Fibroblast of villous mesenchyme (primary cell): ENCODE measurements at places on chromosomes 6 and 20. TPM values are rescaled to one million over a fixed set of nuclear protein-coding genes. Genes with fewer than 3 reads are reported as not detected.

- no peak for DNase-seq
These were observed 161.2 kb downstream of the SYNDIG1 start for GRCh38 chr20:24630486-24631172.

LRRN4 gene
- under 0.01 TPM in 1 of 2 replicates, not detected in the other for total RNA-seq

GRCh38 chr6:39074486-39074885 is 25.9 kb downstream of the GLP1R start:
- DNase-seq, result no peak

- no peak for DNase-seq
These were observed 48.4 kb downstream of the LYRM2 start for GRCh38 chr6:89590133-89590532.

KCNG1 gene
- 3.0 and 22.9 TPM in 2 replicates for total RNA-seq

DNA sequence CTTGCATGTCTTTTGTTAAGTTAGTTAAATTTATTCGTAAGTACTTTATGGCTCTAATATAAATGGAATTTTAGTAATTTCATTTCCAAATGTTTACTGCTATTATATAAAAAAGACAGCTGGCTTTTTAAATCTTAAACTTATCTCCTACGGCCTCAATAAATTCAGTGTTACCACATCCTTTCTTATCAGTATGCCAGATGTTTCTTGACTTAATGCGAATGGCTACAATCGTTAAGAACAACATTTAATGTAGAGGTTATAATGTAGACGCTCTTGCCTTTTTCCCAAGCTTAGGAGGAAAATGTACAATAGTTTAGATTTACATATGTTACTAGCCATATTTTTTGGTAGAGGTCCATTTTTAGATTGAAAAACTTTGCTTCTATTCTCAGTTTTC is 659.4 kb downstream of the TENT5A start:
- peak; percentile 64 for DNase-seq

- no peak for DNase-seq
These were observed 401.2 kb downstream of the THBS2 start for GRCh38 chr6:168852376-168852884.

GRCh38 chr6:33192105-33192646 is at the start of gene COL11A2:
TSS of gene COL11A2 (minus strand) at chr6:33192467. CDS start at chr6:33192240, 227 bp downstream.
- DNase-seq, result no peak

DNA sequence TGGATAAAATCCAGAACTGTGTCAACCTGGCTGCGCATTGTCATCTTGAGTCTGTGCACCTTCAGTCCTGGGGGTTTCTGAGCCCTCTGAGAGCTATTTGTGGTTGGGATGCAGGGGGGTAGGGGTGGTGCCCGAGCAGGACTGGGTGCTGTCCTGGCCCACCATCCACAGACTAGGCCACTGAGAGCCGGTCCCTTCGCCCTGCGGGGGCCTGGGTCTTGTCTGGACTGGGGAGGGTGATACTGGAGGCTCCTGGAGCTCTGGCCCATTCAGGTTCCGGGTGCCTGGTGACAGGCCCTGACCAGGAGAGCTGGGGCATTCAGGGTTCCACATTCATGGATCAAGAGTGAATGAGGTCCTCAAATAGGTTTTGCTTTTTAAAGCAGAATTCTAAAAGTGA is 20.9 kb downstream of the SPDEF start:
- DNase-seq, result no peak

DNA sequence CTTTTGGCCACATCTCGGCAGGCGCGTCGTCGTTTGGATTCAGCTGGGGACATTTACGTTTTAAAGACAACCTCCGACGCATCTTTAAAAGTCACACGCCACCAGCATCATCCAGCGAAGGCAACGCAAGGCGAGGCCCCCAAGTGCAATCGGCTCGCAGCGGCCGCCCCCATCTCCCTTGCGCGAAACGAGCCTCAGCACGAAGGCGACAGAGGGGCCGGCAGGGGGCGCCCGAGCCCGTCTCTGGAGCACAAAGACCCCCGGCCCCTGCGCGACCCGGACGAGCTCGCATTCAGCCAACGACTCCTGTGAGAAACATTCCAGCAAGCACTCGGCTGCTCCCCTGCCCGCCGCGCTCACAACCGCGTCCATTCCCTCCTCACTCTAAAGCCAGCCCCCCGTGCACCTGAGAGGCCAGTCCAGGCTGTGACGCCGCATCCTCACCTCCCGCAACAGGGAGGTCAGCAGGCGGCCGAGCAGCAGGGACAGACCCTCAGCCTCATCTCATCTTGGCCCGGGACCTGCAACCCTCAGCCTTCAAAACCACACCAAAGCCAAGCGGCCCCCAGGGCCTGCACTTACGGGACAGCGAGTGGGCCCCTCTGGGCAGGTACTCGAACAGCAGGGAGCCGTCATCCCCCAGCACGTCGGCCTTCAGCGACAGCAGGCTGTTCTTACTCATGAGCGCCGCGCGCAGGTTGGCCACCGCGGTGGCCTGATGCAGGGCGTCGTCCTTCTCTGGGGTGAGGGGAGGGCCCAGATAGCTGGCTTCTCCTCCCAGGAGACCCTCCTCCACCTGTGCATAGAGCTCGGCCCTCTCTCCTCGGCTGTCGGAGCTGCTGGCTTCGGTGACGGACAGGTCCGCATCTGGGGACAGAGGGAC is 35.8 kb downstream of the SLC2A4RG start:
- DNase-seq, result peak; percentile 27

DNA sequence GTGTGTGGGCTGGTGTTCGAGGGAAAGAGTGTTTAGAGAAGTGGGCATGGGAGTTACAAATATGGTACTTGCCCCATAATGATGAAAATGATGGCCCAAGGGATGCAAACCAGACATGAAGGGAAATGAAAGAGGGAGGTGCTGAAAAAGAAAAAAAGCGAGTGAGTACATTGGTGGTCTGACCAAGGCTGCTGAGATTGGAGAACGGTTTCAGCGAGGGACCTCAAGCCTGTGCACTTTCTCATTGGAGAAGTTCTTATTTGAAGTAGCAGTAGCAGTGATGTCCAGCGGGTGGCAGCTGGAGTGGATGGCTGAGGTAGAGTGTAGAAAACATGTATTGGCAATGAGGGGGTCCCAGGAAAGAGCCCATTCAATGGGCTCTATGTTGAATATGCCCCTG is 54.8 kb downstream of the TNFAIP3 start:
- DNase-seq, result no peak

MAP1LC3A gene
- total RNA-seq, result 13.4 and 17.1 TPM in 2 replicates

DNA sequence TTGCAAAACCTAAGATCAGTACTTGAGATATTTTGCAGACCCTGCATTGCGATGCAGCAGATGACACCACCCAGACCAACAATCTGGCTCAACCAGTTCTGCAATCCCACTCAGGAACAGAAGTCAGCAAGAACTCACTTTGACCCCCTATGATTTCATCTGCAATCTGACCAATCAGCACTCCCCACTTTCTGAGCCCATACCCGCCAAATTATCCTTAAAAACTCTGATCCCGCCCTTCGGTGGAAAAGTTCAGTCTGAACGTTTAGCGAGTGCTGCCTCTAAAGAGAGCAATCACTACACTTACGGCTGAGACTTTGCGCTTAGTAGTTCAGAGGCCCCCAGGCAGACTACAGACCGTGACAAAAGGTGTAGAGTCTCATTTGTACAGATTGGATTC is 17.3 kb upstream of the KIAA1586 start:
- peak; percentile 24 for DNase-seq

SLPI gene
- total RNA-seq, result not detected in 2 replicates

CD40 gene
- total RNA-seq, result 0.43 and 0.97 TPM in 2 replicates

DNA sequence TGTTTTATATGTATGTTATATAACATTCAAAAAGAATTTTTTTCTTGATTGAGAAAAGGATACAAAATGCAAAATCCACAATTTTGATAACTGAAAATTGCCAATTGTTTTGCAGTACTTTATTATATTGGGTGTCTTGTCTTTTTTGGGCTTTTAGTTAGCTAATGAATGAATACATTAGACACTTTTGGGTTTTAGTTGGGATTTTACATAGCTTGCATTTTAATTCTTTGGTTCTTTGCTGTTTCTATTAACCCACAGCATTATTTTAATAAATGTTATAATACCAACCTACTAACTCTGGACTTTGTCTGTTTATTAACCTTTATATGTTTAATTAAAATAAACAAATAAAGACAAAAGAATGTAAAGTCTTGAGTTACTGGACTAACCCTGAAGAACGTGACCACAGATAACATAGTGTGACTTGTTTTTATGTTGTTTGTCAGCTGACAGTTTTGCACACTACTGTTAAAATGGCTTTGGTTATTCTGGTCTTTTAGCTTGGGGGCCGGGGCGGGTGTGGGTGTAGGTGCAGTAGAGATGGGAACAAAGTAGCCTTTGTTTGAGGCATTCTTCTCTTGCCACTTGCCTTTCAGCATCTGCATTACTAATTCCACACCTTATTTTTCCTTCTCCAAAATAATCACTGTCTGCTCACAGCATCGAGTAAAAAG is 159.1 kb downstream of the QKI start:
- DNase-seq, result no peak

GRCh38 chr6:135056632-135057031 is 2.0 kb upstream of the HBS1L start:
- DNase-seq, result no peak

XKR7 gene
- total RNA-seq, result not detected in 2 replicates

ULBP2 gene
- 4.5 and 6.9 TPM in 2 replicates for total RNA-seq

SLC22A1 gene
- 0.32 and 0.86 TPM in 2 replicates for total RNA-seq

GRCh38 chr6:41558033-41558807 is 12.0 kb downstream of the FOXP4 start:
- DNase-seq, result no peak

TPD52L1 gene
- total RNA-seq, result 9.7 and 9.9 TPM in 2 replicates

DNA sequence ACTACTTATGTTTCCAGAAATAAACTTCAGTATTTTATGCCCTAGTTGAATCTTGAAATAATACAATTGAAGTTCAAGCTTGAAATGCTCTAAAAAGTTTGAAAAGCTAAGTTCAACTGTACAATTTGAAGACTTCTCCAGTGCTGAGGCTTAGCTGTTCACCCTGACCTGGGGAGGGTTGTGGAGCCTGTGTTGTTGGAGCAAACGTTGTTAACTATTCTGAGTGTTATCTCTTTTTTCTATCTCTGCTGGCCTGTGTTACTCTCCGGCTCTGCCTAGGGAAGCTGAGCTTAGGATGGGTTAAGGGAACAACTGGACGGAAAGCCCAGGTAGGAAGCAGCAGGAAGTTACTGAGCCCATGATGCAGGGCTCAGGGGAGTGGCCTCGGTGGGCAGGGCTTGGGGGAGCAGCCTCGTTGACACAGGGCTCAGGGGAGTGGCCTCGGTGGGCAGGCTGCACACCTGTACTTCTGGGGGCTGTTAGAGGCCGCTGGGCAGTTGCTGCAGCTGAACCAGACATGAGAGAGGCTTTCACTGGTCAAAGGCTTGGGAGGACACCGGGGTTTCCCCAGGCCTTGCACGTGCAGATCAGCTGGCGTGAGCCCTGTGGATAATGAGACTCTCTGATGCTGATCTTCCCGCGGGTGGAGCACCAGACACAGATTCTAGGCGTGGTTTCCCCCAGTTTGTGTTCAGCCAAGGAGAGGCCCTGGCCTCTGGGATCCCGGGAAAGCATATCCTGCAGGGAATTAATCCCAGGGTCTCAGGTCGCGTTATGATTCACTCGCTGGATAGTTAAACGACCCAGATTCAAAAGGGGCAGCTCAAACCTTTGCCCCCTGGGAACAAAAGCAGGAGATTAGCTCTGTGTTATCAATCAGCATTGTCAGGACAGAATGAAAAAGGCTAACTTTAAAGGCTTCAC is 58.9 kb downstream of the ERMARD start:
- DNase-seq, result no peak

GRCh38 chr6:46190889-46191288 is 20.1 kb upstream of the ENPP5 start:
- DNase-seq, result no peak

DNA sequence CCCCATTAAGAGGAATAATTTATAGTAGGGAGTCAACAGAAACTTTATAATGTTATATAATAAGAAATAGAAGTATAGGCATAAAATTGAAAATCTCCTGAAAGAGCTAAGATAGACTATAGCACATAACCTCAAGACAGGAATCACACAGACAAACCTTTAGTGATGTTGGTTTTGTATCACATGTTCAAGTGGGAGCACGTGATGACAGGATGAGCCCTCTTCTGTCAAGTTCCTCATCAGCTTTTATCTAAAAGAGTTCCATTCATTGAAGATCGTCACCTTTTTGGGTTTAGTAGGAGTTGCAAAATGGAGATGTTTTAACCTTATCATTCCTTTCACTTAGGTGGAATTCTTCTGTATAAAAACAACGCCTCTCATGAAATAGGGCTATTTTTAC is 127.0 kb downstream of the MCHR2 start:
- DNase-seq, result no peak

SEMG1 gene
- total RNA-seq, result not detected in 2 replicates

GRCh38 chr6:133203344-133203697 is 37.8 kb upstream of the EYA4 start:
- no peak for DNase-seq

FOXS1 gene
- total RNA-seq, result 1.7 and 2.9 TPM in 2 replicates

COL19A1 gene
- total RNA-seq, result 0.32 and 1.3 TPM in 2 replicates

CALHM4 gene
- total RNA-seq, result not detected in 2 replicates

- peak; percentile 33 for DNase-seq
These were observed 637 bp downstream of the TRPC4AP start for GRCh38 chr20:35091816-35092523.

DNA sequence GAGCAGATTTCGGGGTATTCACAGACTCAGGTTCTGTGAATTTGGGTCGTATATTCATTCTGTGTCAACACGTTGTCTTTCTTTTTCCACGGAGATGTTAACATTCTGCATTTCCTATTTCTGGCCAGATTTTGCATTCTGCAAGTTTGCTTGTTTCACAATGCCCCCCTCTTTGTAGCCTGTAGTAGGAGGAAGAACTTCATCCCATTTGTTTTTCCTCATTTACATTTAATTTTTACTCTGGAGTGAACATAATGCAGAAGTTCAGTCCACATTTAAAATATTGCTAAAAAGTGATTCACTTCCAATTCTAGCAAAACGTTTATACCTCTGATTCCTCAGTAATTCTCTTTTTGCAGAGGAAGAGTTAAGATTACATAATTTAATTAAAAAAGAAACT is 12.9 kb downstream of the TAGAP start:
- no peak for DNase-seq

GRCh38 chr20:57478176-57478575 is 46.8 kb downstream of the CTCFL start:
- no peak for DNase-seq

DNA sequence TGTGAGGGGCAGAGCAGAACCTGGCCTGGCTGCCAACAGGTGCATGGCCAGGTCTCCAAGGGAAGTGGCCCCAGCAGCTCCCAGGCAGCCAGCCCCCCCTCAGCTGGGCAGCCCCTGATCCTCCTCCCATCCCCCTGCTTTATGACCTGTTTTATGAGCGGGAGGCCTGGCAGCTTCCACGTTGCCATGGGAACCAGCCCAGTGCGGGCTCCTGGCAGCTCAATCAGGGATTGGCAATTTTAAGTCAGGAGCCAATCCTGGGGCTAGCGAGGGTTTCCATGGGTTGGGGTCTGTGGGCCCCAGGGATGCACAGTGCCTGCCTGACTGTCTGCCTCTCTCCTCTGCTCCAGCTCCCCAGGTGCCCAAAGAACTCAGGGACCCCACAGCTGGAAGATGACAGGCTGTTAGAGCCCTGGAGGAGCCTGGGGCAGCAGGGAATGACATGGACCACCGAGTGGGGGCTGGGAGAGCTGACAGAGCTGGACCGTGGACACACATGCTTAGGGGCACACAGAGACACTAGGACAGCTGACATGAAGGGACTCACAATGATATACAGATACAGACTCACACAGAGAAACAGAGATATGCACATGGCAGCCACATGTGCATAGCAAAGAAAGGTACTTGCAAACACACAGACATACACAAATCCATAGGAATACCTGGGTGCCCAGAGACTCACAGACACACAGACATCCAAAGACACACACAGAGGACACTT is 56.5 kb upstream of the SIRPA start:
- no peak for DNase-seq

SLC17A5 gene
- 40.3 and 46.6 TPM in 2 replicates for total RNA-seq
